ENCODE measurements at places on chromosomes 7 and 10.

- no peak for DNase-seq
These were observed 56.2 kb downstream of the CREM start for GRCh38 chr10:35182631-35183510.

DNA sequence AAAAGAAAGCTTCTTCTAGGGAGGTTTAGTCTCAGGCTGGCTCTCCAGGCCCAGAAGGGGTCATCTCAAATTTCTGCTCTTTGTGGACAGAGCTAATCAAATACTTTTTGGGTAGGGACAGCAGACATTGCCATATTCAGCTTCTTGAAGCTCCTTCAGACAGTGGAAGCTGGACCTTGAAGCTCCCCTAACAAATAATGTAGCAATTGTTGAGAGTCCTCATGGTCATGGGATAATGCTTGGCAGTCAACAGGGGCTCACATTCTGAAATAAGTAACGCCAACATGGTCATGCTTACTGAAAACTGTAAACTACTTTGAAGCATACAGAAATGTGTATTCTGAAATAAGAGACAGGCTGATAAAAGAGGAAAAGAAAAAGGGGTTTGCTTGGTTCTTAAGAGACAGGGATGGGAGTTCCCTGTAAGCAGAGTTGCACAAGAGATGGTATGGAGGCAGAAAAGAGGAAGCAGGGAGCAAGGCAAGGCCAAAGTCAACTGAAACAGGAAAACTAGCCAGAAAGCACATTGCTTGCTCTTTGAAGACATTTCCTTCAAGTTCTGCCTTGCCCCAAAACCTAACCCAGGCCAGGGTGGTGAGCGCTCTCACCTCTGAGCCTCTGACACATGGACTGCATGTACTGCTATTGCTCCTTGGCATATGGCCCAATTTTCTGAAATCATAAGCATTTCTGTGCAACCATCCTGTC lies 53.1 kb upstream of the KMT2E start:
- DNase-seq: no peak

GRCh38 chr7:74507538-74508319 lies 54.0 kb downstream of the GTF2IRD1 start:
- no peak for DNase-seq

DNA sequence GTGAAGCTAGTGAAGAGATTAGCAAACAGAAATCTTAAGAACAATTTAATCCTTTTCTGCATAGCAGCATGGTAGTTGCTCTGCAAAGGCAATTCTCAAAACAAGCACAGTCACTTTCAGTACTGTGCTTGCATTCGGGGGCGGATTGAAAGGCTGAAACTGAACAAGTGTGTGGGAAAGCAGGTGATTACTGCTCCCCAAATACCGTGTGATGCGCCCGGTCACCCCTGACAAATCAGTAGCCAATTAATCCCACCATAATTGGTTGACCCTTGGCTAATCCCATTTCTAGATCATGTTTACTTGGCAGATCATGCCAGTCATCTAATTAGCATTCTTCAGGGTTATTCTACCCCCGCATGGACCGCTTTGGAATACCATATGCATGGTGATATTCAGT lies 76.5 kb upstream of the ADRB1 start:
- DNase-seq: no peak

DNA sequence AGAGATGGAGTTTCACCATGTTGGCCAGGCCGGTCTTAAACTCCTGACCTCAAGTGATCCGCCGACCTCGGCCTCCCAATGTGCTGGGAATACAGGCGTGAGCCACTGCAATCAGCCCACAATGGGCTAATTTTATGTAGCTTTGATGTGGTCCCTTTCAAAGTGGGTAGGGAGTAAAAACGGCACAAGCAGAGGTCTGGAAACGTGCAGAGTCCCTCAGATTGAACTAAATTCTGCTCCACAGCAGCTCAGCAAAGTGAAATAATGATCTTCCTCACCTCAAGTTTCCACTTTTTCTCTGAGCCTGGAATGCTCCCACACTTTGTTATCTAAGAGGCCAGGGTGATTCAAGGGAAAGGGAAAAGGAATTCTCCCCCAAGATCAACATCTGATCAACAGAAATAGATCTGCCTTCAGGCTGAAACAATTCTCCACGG lies 6.1 kb downstream of the CCDC3 start:
- no peak for DNase-seq

DNA sequence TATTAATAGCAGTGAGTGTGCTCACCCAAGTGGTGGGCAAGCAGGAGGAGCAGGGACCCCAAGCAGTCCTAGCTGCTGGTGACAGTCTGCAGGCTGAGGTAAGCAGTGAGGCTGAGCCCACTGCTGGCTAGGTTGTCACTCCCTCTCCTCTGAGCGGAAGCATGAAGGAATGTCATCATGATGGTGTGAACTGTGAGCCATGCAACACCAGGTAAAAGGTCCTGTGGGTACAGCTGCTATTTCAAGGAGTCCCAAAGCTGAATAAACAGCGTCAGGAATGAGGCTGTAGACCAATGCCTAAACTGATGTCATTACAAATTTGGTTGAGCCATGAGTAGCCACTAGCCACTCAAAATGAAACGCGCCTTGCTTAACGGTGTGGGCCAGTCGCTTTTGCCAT lies 126.1 kb downstream of the RNF32 start:
- no peak for DNase-seq

- DNase-seq: no peak
These were observed 19.8 kb upstream of the ST7 start for GRCh38 chr7:116933465-116933864.

DNA sequence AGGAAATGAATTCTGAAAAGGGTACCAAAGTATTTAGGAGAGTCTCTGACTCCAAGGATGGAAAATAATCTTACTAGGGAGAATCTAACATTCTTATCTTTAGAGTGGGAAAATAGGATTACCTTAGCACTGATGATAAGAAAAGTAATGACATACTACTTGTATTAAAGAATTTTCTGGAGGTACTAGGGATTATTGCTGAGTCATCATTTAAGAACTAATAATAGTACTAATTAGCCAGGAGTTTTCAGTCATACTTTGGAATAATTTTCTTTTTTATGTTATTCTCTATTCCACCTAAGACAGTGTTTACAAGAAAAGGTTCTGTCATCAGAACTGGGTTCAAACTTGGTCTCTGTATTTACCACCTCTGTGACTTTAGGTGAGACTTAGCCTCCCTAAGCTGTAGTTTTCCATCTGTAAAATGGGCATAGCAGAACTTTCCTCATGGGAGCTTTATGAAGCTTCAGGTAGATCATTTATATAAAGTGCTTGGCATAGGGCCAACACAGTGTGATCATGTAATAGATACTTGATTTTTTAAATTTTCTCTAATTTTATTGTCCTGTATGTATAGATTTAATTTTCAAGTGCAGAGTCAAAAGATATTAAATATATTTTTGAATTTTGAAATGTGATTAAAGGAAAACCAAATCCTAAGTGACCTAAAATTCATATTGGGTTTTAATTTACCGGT lies 20.4 kb downstream of the ITGB8 start:
- DNase-seq: no peak

DNA sequence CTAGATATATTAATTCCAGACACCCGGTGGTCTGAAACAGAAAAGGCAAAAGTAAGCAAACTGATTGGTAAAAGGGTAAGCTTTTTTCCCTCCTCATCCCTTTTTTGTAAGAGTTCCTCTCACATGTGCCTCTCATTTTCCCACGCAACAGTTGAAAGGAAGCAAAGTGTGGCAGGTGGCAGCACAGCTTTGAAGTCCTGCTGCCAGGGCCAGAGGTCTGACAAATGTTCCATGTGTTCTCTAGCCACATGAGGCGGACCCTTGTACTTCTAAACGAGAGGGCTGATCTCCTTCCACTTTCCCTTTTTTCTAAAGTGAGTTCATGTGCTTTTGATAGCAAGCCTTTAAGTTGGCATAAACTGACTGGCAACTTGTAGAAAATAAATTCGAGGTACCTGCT lies 217.5 kb downstream of the POLR1F start:
- DNase-seq: no peak

DNA sequence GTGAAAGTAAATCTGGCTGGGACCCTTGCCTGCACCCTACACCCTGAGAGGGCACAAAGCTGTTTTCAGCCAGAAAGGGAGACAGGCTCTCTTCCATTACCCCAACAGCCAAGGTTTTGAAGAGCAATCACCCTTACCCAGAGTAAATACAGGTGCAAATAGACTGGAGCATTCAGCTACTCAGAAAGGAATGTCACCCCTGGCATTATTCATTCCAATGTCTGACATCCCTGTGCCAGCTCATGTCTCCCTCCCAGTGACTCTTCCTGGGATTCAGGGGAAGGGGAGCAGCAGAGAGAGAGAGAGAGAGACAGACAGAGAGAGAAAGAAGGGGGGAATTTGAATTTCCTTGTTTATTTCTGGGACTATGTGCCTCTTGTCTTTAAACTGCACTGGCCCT lies 611.8 kb downstream of the SORCS3 start:
- no peak for DNase-seq

DNA sequence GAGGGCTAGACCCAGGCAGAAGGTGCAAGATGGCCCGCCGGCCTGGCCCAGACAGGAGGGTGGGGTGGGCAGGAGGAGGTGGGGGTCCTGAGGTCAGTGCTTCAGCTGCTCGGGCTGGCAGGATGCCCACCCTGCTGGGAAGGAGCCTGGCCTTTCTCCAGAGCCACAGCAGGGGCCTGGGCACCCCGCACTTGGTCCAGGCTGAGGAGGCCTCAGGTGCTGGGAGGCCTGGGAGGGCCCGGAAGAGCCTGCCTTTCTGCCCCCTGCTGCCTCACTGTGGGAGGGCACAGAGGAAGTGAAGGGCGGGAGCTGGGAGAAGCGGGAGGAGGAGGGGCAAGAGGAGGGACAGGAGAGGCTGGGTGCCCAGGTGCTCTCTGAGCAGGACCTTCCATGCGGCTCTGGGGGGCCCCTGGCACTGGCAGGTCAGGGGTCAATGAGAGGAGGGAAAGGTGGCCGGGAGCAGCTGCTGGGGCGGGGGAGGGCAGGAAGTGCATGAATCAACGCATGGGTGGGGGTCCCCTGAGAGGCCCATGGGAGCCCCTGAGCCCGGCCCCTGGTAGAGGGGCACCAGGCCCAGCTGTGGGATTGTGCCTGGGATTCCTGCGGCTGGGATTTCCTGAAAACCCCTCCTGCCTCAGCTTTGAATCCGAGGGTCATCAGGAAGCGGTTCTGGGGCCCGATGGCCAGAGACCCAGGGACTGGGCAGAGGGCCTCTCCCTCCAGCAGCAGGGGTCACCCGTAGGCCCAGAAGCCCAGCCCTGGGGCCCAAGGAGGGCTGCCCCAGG lies 49.9 kb downstream of the PWWP2B start:
- DNase-seq: peak; percentile 56

- DNase-seq: no peak
These were observed 56.4 kb downstream of the NCAPG2 start for GRCh38 chr7:158648168-158648567.

DNA sequence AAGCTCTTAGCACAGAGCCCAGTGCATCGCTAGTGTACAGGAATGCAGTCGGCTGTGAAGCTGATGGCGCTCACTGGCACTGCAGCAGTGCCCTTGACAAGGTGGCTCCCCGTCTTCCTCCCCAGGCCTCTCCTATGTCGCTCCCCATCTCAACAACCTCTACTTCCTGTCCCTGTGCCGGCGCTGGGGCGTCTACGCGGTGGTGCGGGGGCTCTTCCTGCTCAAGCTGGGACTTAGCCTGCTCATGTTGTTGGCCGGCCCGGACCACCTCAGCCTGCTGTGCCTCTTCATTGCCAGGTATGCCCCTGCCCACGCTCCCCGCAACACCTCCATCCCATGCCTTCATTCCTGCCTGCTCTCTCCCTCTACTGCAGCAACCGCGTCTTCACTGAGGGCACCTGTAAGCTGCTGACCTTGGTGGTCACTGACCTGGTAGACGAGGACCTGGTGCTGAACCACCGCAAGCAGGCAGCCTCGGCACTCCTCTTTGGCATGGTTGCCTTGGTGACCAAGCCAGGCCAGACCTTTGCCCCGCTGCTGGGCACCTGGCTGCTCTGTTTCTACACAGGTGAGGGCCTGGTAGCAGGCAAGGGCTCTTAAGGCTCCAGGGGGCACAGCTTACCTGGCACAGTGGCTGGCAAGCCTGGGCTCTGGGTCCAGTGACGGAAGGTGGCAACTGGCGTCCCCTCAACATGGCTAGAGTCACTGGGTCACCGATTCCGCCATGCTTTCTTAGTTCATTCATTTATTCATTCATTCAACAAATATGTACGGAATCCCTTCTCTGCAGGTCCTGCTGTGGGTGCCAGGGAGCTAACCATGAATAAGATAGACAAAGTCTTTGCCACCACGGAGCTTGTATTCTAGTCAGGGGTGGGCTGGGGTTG lies 22.3 kb upstream of the C10orf95 start:
- no peak for DNase-seq

DNA sequence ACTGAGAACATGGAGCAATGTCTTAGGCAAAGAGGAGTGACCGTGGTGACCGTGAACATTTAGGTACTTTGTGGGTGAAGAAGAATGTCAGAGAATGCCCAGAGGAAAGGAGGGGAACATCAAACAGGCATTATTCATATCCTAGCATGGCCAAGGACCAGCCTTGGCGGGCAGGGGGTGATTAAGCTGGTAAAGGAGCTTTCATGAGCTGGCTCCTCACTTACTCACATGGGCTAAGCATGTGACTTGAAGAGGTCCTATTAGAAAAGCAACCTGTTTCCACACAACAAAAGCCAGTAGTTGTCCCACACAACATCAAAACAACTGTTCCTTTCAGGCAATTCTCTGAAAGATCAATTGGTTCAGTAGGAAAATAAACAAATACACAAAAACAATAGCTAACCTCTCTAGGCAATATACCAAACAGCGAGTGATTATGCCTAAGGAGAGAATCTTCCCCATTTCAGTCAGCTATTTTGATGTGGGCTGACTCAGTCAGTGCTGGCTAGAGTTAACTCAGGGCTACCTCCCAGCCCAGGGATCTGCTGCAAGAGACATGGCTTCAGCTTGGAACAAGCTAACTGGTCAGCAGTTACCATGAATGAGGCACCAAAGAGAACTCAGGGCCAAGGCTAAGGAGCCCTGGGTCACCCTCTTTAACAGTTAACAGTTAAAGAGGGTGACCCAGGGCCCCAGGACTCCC lies 283.5 kb downstream of the ARHGAP12 start:
- DNase-seq: no peak

DNA sequence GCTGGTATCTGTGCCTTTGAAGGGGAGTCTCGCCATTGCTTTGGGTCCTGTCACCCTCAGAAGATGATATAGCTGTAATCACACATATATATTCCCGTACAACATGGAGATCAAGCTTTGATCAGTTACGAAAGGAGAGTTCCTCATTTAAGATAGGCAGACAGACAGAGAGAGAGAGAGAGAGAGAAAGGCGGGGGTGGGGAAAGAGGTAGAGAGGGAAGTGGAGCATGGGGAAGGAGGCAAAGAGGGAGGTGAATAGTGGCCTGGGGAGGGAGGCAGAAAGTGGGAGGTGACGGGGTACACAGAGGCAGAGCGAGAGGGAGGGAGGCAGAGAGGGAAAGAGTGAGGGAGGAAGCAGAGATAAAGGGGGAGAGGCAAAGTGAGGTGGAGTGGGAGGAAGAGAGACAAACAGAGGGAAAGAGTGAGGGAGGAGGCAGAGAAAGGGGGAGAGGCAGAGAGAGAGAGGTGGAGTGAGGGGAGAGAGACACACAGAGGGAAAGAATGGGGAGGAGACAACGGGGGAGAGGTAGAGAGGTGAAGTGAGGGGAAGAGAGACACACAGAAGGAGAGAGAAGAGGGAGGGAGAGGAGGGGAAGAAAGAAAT lies 44.6 kb upstream of the C1QL3 start:
- no peak for DNase-seq

GRCh38 chr10:102055647-102056419 lies at the start of gene ARMH3:
Gene ARMH3 (minus strand): TSS chr10:102056173. CDS start chr10:102040114, 16,059 bp downstream.
- DNase-seq: peak; percentile 79
